ENCODE measurements at places on chromosomes 5 and 9.

GRCh38 chr9:6049798-6050197 lies 34.4 kb upstream of the RANBP6 start:
- DNase-seq = no peak

DNA sequence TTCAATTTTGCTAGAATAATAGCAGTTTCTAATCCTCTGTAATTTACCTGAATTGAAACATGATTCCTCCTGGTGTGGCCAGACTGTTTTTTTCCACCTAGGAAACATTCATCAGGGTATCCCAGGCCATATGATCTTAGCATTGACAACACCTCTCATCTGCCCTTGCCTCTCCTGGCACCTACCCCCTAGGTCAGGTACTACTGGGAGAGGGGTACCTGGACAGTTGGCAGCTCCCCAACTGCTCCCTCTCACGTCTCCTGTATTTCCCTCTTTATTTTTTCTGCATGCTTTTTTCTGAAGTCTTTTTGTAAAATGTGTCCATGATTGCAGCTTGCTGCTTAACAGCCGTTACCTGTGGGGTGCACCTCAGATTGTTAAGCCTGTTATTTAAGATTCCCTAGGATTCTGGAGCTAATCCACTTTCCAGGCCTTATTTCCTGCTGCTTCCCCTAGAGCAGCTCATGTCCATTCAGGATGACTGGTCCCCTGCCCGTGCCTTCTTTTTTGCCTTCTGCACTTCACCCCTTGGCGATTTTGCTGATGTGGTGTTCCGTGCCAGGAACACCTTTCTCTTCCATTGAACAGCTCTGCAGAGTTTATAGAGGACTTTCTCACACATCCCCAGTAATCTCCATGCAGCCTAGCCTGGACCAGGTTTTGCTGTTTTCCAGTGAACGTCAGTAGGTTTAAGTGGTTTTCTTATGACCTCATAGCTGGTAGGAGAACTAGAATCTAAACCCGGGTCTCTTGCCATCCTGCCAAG lies 33.6 kb downstream of the SNX30 start:
- DNase-seq = no peak

GRCh38 chr5:34827588-34828506 lies 11.1 kb upstream of the TTC23L start:
- DNase-seq = no peak

GRCh38 chr5:88826646-88827585 lies 56.1 kb downstream of the MEF2C start:
- no peak for DNase-seq

DNA sequence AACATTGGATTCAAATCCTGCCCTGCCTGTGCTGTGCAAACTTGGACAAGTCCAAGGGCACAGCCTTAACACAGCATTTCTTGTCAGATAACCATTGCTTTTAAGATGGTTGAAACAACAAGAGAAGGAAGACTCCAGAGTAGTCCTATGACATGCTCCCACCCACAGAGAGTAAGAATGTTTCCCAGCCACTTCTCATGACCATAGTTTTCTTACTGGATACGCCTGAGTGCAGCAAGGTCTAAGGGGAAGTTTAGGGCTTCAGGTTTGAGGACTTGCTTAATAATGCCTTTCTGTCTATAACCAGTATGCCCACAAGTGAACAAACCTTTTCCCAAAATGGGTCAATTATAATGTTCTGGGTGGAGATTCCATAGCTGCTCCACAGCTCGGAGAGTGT lies 126.4 kb downstream of the SLF1 start:
- no peak for DNase-seq

GRCh38 chr9:37919956-37920335 lies 16.0 kb upstream of the SLC25A51 start:
- no peak for DNase-seq

DNA sequence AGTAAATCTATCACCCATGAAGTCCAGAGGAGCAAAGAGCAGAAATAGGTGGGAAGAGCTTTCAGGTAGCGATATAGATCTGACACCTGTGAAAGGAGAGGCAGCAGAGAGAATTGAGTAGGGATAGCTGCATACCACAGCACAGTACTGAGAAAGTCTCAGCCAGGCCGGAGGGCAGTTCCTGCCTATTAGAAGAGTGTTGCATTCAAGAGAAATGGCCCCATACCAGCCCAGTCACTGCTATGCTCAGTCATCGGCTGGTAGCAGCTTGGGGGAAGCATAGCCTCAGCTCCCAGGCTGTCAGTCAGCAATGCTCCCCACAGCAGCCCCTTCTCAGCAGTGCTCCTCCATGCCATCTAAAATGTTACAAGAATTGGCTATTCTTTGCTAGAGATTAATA lies 285.1 kb upstream of the CDH6 start:
- no peak for DNase-seq

- DNase-seq = no peak
These were observed 59.0 kb downstream of the PTTG1 start for GRCh38 chr5:160480652-160481051.

DNA sequence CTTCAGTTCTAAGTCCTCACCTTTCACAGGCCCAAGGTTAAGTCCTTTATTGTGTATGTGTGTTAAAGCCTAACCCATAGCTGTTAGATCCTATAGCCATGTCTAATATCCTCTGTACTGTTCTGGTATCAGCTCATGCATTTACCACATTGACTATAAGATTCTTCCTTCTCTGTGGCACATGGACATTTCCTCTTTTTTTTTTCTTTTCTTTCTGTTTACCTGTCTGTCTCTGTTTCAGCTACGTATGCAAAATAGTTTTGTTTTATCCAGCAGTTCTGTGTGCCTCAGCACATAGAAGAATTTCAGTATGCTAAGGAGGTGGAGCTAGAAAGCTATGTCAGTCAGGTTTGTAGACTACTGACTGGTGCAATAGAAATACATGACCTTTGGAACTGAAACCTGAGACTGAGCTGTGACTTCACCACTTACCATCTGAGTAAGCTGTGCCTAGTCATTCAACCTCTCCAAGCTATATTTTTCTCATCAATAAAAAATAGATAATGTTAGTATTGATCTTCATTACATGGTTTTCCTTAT lies 155.6 kb upstream of the VLDLR start:
- DNase-seq = no peak

DNA sequence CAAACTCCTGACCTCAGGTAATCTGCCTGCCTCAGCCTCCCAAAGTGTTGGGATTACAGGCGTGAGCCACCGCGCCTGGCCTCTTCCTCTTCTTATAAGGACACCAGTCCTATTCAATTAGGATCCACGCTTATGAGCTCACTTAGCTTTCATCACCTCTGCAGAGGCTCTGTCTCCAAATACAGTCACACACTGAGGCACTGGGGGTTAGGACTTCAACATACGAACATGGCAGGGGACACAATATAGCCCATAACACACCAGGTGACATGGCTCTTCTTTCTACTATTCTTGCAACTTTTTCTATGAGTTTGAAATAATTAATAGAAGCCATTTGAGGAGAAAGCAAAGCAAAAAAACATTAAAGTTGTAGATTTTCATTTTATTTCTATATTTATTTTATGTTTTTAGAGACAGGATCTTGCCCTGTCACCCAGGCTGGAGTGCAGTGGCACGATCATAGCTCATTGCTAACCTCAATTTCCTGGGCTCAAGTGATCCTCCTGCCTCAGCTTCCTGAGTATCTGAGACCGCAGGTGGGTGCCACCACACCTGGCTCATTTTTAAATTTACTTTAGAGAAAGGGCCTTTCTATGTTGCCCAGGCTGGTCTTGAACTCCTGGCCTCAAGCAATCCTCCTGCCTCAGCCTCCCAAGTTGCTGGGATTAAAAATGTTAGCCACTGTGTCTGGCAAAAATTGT lies 6.0 kb upstream of the PRRT1B start:
- no peak for DNase-seq

- DNase-seq = no peak
These were observed 98.6 kb upstream of the DAP start for GRCh38 chr5:10859393-10860195.

DNA sequence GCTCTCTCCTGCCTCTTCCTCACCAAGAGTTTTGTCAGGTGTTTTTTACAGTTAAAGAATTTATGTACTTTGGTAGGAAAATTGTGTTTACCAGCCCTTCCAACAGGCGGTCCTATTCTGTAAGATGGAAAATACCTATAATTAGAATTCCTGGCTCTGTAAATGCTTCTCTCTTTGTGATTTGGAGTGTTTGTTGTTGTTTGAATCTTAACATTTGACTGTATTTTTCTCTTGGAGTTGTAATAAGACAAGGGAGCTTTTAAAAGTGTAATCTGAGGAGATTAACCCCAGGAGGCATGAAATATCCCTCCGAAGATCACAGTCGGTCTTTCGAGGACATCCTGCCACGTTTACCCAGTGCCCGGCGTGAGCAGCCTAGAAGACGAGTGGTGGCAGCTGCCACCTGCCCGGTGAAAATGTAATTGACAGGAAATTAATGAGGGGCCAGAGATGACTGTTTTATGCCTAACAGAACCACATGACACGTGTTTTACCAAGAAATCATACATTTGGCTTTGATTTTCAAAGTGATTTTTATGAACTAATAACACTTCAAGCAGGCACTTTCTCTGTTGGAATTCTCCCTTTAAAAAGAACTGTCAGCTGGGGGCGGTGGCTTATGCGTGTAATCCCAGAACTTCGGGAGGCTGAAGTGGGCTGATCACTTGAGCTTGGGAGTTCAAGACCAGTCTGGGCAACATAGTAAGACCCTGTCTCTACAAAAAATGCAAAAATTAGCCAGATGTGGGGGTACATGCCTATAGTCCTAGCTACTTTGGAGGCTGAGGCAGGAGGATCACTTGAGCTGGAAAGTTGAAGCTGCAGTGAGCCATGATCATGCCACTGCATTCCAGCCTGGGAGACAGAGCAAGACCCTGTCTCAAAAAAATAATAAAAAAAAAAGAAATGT lies 20.0 kb downstream of the ANKRD33B start:
- no peak for DNase-seq

DNA sequence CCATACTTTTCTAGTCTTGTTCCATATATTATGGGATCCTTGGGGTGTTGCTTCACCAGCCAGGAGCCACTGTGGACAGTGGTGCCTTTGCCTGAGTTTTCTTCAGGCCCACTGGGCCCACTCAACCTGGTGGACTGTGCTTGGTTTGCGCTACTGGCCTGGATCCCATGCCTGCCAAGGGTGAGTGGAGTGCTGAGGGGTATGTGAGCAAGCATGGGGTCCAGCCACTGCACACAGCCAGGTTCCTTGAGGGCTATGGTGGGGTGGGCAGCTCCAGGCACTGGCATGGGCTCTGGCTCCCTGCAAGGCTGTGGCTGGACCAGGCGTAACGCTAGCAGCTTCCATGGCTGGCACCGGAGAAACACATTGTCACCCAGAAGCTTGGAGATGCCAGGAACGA lies 13.2 kb upstream of the PRR16 start:
- no peak for DNase-seq

- no peak for DNase-seq
These were observed 312.1 kb downstream of the TMEM232 start for GRCh38 chr5:110414360-110414759.

DNA sequence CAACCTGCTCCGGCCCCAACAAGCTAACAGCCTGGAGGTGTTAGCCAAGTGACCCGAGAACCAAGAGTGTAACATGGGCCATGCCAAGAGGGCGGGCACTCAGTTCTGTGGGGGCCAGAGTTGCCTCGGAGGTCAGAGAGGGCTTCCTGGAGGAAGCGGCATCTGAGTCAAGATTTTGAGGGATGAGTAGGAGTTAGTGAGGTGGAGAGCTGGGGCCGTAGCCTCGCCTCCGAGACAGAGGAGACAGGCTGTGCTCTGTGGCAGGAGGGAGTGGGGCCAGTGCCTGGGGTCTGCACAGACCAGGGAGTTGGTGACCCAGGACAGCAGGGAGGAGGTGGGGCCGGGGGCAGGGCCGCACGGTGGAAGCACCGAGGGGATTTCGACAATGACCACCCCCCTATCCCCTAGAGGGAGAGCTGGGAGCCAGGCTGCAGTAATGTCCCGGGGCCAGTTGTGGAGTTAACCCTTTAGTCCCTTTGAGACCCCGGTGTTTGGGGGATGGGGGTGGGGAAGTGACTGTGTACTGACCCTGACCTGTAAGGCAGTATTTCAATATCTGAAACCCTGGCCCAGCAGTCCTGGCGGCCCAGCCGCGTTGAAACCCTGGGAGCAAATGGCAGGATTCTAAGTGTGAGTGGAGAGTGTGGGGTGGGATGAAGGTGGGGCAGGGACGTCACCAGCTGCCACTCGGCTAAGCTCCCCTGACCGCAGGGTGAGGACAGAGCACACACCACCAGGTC lies 148.7 kb upstream of the COL5A1 start:
- no peak for DNase-seq

DNA sequence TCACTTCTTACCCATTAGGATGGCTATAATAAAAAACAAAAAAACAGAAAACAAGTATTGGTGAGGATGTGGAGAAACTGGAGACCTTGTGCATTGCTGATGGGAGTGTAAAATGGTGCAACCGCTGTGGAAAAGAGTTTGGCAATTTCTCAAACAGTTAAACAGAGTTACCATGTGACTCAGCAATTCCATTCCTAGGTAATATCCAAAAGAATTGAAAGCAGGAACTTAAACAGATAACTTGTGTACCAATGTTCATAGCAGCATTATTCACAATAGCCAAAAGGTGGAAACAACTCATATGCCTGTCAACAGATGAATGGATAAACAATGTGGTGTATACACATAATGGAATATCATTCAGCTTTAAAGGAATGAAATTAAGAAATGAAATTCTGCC lies 28.9 kb downstream of the DCP2 start:
- DNase-seq = no peak

DNA sequence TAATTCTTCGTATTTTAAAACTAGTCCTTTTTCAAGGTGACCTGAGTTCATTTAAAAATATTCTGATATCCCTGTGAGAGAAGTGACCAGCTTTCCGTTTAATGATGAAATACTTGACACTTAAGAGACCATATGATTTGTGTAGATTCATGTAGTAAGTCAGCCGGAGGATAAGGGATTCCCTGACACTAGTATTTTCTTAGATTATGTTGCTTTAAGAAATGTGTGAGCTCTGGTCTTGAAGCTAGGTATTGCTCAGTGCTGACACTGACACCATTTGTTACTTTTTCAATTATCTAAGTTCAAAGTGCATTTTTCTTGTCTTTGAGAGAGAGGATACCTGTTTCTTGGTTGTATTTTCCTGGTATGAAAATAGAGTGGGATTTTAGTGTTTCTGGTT lies 4.2 kb downstream of the NIPBL start:
- DNase-seq = no peak

- DNase-seq = no peak
These were observed 423.8 kb downstream of the BNC2 start for GRCh38 chr9:16446636-16447035.

DNA sequence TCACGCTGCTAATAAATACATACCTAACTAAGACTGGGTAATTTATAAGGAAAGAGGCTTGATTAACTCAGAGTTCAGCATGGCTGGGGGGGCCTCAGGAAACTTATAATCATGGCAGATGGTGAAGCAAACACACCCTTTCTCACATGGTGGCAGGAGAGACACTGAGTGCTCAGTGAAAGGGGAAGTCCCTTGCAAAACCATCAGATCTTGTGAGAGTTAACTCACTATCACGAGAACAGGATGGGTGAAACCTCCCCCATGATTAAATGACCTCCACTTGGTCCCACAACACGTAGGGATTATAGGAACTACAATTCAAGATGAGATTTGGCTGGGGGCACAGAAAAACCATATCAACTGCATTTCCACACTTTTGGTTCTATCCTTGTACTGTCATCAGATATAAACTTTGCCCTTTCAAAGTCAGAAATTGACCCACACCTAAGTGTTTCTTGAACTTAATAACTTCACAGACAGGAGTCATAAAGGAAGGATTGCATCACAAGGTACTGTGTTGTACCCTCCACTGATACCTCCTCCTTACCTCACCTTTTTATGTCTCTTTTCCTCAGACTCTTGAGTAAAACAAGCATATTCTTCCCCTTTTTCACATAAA lies 319.1 kb upstream of the PIK3R1 start:
- DNase-seq = no peak

GRCh38 chr5:110838961-110839360 lies 100.2 kb downstream of the SLC25A46 start:
- no peak for DNase-seq
